Natural killer cell treated with Interleukin-12 subunit alpha and Interleukin-12 subunit beta and Interleukin-15 and Interleukin-18, amount 100 ng/mL, for 72 hours (primary cell): ENCODE measurements at places on chromosomes 2 and 18. TPM values are rescaled to one million over a fixed set of nuclear protein-coding genes. Genes with fewer than 3 reads are reported as not detected.

- no peak for DNase-seq
Observed at GRCh38 chr2:175430236-175430635, 248.7 kb upstream of the ATP5MC3 start.

- DNase-seq = no peak
Observed at GRCh38 chr2:147546109-147546508, 298.7 kb upstream of the ACVR2A start.

TLX2 gene
- 0.12 TPM for total RNA-seq

- no peak for DNase-seq
Observed at GRCh38 chr2:238847841-238848690, at the start of gene TWIST2. Gene TWIST2 (plus strand): TSS chr2:238848085. CDS start chr2:238848216, 131 bp downstream.

- no peak for DNase-seq
Observed at GRCh38 chr2:158779621-158780020, 15.5 kb upstream of the DAPL1 start.

DNA sequence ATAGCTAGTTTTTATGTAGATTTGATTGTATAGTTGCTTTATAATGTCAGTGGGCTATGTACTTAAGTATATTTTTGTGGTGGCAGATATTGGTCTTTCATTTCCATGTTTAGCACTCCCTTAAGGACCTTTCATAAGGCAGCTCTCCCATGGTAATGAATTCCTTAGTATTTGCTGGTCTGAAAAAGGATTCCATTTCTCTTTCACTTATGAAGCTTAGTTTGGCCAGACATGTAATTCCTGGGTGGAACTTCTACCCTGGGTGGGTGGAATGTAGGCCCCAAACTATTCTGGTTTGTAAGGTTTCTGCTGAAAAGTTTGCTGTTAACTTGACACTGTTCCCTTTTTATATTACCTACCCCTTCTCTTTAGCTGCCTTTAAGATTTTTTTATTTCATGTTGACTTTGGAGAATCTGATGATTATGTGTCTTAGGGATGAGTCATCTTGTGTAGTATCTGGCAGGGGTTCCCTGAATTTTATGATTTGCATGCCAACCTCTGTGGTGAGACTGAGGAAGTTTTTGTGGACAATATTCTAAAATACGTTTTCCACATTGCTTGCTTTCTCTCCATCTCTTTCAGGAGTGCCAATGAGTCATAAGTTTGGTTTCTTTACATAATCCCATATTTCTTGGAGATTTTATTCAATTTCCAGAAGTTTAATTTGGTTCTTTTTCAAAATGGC is 65.4 kb upstream of the VRK2 start:
- no peak for DNase-seq
